Cortex of kidney (tissue), 1 donor: ENCODE measurements at places on chromosomes 7 and 10.

- DNase-seq = no peak
Measured at GRCh38 chr7:158020706-158021095, 566.9 kb downstream of the PTPRN2 start.

GRCh38 chr7:148332191-148333186 is 258.1 kb upstream of the C7orf33 start:
- no peak for DNase-seq

DNA sequence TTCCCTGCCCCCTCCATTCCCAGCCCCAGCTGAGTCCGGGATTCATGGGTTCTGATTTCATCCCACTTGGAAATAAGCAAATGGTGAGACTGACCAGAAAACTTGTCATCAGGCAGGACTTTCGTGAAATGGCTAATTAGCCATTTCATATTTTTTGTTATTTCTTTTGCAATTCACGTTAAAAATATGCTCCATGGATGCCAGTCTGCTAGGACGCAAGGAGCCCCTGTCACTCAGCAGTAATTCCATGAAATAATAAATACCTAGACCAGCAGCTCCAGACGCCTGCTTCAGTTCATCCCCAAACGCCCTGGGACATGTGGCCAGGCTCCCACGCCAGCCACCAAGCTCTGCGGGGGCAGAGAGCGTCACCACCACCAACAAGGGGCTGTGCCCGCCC is 111.0 kb downstream of the TRIL start:
- no peak for DNase-seq

DNA sequence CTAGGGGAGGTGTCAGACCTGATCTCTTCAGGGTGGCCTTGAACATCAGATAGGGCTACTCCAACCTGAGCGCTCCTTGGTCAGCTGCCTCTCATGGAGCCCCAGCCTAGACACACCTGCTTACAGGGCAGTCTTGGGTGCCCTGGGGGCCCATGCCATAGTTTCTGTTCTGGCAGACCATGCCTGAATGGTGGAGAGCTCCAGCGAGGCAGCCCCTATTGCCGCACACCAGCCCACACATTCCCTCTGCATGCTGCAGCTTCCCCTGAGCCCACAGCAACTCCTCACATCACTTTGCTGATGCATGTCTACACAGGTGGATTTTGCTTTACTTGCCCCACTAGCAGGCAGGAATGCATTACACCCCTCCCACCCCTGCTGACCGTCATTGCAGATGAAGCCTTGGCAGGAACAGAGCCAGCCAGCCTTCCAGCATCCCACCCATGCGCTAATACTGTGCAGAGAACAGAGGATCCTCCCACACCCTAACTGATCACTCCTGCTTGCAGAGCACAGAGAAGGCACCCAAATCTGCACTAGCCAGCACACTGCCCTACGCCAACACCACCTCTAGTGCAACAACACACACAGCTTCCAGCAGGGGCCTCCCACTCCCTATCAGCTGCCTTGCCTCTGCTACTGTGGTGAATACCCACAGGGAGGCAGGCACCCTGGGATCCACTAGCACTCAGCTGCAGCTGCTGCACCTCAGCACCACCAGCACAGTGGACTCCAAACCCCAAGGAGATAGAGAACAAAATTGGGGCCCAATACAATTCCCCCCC is 43.0 kb upstream of the GRM3 start:
- no peak for DNase-seq

DNA sequence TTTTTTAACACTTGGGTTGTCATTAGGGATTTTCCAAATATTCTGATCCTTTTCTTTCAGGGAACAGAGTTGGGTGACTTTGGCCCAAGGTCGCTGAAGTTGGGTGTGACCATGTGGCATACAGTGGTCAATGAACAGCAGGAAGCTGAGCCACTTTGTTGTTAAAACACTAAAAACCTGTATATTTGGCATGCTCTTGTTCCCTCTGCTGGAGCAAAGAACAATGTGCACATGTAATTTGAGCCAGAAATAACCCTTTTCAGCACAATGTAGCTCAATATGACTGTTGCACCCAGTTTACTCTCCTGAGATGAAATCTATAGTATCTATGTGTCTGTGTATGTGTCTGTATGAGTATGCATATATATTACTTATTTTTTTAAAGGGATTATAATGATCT is 74.9 kb downstream of the ADCYAP1R1 start:
- no peak for DNase-seq

GRCh38 chr10:26412932-26413331 is 25.2 kb upstream of the APBB1IP start:
- DNase-seq = no peak

DNA sequence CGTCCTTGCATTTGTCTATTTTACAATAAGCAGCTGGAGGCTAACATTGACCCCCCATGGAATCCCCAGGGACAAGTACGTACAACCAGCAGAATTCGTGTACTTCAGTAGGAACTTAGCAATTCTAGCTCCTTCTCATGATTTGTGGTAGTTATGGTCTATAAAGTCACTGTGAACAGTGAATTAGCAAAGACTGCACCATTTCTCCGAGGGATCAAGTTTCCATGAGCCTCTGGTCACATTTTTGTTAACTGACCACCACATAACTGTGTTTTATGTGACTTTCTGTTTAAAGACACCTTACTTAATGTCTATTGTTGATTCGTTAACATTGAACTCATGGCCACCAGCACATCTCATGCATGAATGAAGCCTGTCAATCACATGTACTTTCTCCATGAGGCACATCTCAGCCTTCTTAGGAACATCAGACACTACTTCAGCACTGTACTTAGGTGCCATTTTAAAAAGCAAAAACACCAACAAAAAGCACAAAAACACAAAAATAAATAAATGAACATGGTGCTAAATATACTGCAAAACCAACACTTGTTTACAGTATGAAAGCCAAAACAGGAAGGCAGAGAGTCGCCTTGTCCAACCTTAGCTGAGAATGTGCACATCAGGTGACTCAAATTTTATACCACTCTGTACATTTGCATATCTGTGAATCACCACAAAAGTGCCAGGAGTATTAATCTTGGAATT is 9.0 kb upstream of the UCN3 start:
- DNase-seq = no peak

- no peak for DNase-seq
Measured at GRCh38 chr10:52679117-52679516, 93.5 kb downstream of the MBL2 start.

- DNase-seq = peak; percentile 17
Measured at GRCh38 chr10:91632671-91633550, at the start of gene PPP1R3C. PPP1R3C (minus strand) TSS chr10:91633071; CDS start chr10:91632969, 102 bp downstream.

GRCh38 chr7:115137816-115138215 is 215.9 kb downstream of the MDFIC start:
- DNase-seq = no peak

GRCh38 chr10:100327007-100327717 is 2.9 kb downstream of the PKD2L1 start:
- DNase-seq = no peak

- no peak for DNase-seq
Measured at GRCh38 chr7:156063241-156063810, 251.1 kb upstream of the SHH start.

DNA sequence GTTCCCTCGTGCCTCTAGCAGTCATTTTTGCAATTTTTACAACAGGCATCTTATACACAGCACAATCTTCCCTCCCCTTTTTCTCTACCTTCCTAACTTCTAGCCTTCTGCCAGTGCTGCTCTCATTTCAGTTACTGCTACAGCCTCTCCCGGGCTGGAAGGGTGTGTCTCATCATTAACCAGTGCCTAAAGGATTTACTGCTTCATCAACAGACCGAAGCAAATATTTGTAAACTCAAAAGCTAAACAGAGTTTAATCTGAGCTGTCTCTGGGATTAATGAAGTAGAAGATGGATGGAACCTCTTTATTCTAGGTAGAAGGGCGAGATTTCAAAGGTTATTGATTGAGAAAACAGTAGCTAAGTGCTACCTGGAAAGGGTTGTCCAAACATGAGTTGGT is 94.3 kb downstream of the PRPF18 start:
- DNase-seq = no peak

- no peak for DNase-seq
Measured at GRCh38 chr10:100749309-100750217, 4.2 kb downstream of the PAX2 start.

GRCh38 chr7:129366-130221 is 62.8 kb upstream of the FAM20C start:
- DNase-seq = no peak

GRCh38 chr7:70706204-70706603 is 425.7 kb upstream of the GALNT17 start:
- no peak for DNase-seq

DNA sequence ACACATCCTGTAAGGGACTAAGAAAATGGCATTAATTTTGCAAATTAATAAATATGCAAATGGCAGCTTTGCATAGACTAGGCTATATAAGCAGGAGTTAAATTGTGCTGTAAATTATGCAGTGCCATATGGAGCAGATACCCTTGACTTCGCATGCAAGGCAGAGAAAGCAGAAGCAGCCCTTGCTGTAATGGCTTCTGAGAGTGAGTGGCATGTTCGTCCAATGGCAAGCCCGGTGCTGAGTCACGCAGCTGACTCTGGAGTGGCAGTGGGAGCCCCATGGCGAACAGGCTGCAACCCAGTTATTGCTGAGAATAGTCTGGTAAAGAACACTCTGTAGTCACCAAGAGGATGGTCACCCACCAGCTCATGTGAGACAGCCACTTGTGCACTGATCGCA is 1186.5 kb downstream of the TYW1 start:
- DNase-seq = no peak

DNA sequence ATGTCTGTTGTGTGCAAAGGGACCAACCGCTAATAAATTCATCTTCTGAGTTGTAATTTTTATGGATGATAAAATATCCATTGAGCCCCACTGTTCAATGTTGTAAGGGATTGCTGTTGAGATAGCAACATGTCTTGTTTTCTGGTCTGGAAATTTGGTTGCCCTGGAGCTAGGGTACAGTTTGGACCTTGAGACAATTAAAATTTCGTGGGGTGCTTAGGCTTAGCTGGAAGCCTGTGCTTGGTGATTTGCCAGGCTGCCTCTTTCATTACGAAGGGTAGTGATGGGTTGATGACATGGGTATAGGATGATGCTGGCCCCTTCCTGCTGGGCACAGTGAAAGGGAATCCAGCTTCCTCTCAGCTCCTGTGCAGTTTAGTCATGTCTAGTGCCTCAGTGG is 43.6 kb downstream of the PLCE1 start:
- no peak for DNase-seq

GRCh38 chr7:153044981-153045380 is 285.4 kb downstream of the ACTR3B start:
- no peak for DNase-seq

GRCh38 chr10:45557275-45557905 is 115.2 kb downstream of the ZFAND4 start:
- DNase-seq = no peak

GRCh38 chr10:47374611-47375536 is 9.2 kb downstream of the ZNF488 start:
- DNase-seq = no peak

GRCh38 chr10:30404540-30404939 is 29.4 kb upstream of the MAP3K8 start:
- DNase-seq = no peak

DNA sequence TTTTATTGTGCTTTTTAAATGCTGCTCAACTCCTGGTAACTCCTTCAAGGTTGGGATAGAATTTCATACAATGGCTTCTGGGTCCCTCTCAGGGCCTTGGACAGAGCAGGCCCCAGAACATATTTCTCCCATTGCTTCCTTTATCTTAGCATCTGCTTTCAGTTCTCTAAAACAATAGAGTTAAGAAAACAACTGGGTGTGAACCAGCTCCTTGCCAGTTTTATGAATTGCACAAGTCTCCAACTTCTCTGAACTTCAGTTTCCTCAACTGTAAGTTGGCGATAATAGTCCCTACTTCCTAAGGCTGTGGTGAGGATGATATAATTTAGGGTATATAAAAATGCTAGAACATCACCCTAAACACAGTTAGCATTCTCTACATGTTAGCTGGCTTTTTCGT is 77.0 kb upstream of the INHBA start:
- no peak for DNase-seq

- no peak for DNase-seq
Measured at GRCh38 chr10:26216585-26217395, at the start of gene GAD2. GAD2 (plus strand) TSS chr10:26216774; CDS start chr10:26216810, 36 bp downstream.

DNA sequence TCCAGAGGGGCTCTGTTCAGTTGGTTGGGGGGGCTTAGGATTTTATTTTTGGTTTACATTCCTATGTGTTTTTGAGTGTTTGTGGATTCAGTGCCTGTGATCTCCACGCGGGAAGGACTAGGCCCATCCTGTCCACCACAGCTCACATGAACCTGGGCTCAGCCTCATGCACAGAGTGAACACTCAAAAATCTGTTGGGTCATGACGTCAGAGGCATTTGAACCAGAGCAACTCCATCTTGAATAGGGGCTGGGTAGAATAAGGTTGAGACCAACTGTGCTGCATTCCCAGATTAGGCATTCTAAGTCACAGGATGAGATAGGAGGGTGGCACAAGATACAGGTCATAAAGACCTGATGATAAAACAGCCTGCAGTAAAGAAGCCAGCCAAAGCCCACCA is 133.3 kb downstream of the RAMP3 start:
- DNase-seq = no peak

- no peak for DNase-seq
Measured at GRCh38 chr7:22051886-22052673, 106.4 kb upstream of the CDCA7L start.

- no peak for DNase-seq
Measured at GRCh38 chr7:128155100-128155740, 85.9 kb upstream of the LEP start.

- no peak for DNase-seq
Measured at GRCh38 chr10:118501171-118501570, 94.3 kb downstream of the PRLHR start.

DNA sequence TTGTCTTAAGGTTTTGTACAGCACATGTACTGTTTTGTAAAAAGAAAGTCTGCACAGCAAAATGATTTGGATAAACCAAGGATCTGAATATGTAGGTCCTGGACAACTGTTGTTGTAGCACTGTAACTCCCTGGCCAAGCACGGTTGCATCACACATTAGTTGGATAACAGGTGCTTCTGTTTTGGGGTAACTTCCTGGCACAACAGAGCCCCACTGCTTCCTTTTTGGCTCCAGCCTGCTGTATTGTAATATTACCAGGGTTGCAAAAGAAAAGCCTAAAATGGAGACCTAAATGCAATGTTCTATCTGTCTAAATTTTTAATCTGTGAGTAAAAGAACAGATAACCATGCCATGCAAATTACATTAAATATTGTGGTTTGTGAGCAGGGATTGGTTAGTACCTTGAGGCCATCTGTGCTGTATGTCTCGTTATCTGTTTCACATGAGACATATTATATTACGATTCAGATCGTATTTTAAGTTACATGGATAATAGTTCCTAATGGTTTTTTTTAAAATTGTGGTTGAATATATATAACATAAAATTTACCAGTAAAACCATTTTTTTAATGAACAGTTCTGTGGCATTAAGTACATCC is 27.5 kb upstream of the WAC start:
- no peak for DNase-seq

DNA sequence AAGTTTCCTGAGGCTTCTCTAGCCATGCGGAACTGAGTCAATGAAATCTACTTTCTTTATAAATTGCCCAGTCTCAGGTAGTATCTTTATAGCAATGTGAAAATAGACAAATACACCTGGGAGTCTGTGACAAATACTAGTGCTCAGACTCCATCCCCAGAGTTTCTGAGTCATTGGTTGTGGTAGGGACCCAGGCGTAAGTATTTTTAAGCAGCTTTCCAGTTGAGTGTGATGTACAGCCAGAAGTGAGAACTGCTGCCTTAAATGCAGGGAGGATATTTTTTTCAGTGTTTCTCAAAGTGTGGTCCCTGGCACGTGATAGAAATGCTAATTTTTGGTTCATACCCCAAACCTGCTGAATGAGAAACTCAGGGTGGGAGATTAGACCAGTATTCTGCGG is 121.7 kb downstream of the SORCS3 start:
- no peak for DNase-seq

- DNase-seq = no peak
Measured at GRCh38 chr10:70942125-70942524, 53.8 kb upstream of the PCBD1 start.
